Naive thymus-derived CD8-positive, alpha-beta T cell (primary cell): ENCODE measurements at places on chromosomes 2 and 18. TPM values are rescaled to one million over a fixed set of nuclear protein-coding genes. Genes with fewer than 3 reads are reported as not detected.

Gene DNAH7
- not detected for total RNA-seq

Gene DNER
- not detected for total RNA-seq

DNA sequence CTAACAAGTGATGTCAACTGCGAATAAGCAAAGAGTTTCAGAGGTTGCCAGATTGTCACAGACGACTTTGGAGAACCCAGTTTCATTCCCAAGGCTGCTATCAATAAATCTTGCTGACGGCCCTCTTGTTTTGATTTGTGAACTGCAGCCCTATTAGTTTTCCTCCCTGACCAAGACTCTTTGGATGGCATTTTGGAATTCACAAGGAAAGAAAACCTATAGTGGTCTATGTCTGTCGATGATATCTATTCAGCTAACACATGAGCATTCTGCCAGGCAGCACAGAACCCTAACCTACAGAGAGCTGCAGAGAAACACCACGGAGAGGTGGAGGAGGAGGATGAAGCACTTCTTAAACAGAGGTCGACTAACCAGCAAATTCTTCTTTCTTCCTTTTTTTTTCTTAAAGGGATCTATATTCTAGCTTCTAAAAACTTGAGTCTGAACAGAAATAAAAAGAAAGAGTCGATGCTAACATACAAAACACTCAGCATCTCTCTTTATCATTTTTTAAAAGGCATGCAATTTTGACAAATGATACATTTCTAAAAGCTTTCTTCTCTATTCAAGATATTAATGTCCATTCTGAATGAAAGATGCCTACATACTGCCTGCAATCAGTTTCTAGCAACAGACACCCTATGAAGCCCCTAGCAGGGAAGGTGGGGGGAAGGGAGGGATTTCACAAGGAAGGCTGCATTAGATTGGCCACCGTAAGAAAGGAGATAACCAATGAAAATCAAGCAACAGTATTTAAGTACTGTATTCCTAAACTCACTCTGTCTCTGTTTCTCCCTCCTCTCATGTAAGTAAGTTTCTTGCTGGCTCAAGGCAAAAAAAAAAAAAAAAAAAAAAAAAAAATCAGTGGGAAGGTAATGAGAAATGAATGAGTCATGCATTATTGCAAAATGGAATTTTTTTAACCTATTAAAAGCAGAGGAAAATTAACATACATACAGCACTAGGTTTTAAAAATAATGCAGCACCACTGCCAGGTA is 83.0 kb upstream of the CHRNA1 start:
- DNase-seq: no peak

GRCh38 chr2:142545036-142545435 is 332.4 kb upstream of the KYNU start:
- no peak for DNase-seq

DNA sequence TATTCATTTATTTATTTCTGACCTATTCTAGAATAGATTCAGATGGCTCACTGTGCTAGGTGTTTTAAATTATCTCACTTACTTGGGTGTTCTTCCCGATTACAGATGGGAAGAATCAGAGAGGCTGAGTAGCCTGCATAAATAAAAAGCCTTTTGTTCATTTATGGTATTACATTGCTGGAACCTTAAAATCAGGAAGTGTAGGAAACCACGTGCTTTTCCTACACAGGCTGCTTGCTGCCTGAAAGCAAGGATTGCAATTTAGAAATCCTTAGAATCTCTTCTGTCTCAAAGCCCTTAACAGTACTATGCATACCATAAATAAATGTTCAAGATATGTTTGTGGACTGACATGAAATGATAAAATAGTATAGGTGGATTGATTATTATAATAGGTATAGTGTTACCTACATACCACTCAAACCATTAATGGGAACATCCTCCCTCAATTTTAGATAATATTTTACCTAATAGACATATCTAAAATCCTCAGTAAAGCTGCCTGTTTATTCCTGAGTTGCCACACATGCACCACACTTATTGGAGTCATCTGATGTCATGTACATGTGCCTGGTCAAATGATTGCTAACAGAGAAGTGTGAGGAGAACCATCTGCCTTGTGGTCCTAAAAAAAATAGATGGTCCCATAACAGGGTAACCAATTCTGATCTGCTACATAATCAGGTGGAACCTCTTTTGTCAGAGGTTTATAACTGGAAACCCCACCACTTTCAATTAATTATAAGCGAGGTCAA is 73.5 kb upstream of the C2orf15 start:
- DNase-seq: no peak

DNA sequence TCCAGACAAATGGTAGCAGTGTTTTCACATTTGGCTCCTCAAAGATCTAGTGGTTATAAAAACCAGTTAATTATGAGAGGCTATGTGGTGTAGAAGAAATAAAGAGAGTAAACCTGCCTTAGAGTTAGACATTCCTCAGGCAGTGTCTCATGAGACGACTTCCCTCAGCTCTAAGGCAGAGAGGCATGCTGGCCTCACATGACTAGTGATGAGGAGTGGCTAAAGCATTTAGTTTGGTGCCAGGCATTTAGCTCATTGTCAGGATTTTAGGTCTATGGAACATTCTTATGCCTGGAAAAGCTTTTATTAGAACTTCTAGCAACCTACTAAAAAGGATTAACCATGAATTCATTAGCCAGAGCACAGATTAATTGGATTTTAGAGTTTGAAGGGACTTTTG is 90.3 kb downstream of the RPRM start:
- DNase-seq: no peak
